Naive thymus-derived CD4-positive, alpha-beta T cell (primary cell): ENCODE measurements at places on chromosomes 5 and 9. TPM values are rescaled to one million over a fixed set of nuclear protein-coding genes. Genes with fewer than 3 reads are reported as not detected.
A peak's percentile ranks its signal among the peaks of the same experiment; 100 is the strongest.

GRCh38 chr5:81317536-81317935, 16.1 kb downstream of the ZCCHC9 start:
- no peaks in the 10 kb centered on the region for H3K27me3 ChIP-seq
- peaks cover 11% of the 10 kb centered on the region for H3K36me3 ChIP-seq
- no peak for DNase-seq
- H3K4me3 ChIP-seq: no peak overlapping the region
- no peak overlapping the region for H3K27ac ChIP-seq

The EIF4E1B gene
- not detected for polyA plus RNA-seq

GRCh38 chr5:148653291-148653835, 964 bp downstream of the HTR4 start:
- H3K27ac ChIP-seq: no peak overlapping the region
- DNase-seq: no peak
- no peaks in the 10 kb centered on the region for H3K4me1 ChIP-seq

DNA sequence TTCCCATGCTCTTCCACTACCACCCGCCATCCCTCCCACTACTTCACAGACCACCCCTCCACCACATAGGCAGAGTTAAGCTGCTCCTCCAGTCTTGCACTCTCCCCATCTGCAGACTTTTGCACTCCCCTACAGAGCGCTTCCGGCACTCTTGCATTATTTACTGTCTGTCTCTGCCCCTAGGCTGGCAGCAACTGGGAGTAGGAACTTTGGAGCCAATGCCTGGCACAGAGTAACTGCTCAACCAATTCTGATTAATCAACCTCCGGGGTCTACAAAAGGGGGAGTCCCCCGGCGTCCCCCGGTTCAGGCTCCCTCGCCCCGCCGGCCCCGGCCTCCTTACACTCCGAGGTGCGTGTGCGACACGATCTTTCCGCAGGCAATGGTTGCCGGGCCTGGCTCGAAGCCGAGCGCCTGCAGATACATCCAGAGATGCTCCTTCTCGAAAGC, 498 bp downstream of the HAUS6 start:
- H3K36me3 ChIP-seq: no peaks in the 10 kb centered on the region
- peak overlapping the region; percentile 86 for H3K27ac ChIP-seq
- H3K27me3 ChIP-seq: no peaks in the 10 kb centered on the region
- peaks cover 9% of the 10 kb centered on the region for H3K4me1 ChIP-seq

DNA sequence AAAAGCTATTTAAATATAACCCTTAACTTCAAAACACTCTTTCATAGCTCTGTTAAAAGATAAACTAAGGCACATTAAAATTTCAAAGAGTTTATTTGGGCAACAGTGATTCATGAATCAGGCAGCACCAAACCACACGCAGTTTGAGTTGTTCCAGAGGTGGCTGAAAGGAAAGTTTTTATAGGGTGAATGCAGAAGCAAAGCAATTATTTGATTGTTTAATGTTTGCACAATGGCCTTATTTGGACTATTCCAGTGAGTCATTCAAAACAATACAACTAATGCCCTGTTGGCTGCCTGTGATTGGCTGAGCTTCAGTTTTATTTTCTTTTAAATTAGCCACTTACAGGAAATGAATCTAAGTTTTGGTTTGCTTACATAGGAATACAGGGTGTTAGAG, 125.3 kb downstream of the CEP120 start:
- no peaks in the 10 kb centered on the region for H3K27me3 ChIP-seq
- H3K4me1 ChIP-seq: no peaks in the 10 kb centered on the region
- no peak overlapping the region for H3K4me3 ChIP-seq
- no peaks in the 10 kb centered on the region for H3K36me3 ChIP-seq

The SOX30 gene
- 0.17 TPM for polyA plus RNA-seq

DNA sequence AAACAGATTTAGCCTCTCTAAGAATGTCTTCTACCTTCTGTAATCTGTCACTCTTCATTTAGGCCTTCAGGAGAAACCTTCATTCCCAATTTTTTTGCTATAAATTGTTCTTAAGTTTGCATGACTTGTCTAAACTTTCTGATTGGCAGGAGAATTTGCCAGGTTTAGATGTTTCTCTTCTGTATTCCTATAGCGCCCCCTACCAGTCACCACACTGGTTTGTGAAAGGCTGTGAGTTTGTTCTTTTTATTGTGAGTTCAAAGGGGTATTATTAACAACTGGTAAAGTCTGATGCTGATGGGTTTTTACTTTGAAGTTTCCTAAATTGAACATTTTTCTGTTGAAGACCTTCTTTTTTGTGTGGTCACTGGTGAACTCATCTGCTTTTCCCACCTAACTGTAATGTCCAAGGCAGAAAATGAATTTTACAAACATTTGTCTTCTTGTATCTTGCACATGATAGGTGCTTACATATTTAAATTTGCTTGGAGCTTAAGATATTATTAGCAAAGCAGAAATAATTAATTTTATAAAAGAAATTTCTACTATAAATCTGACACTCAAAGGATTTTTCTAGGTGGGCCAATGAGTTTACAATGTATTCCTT, 18.4 kb upstream of the F2RL2 start:
- peak; percentile 54 for DNase-seq
- H3K36me3 ChIP-seq: peaks cover 16% of the 10 kb centered on the region

The CFAP157 gene
- polyA plus RNA-seq: 0.11 TPM

The TMEM215 gene
- polyA plus RNA-seq: not detected

- no peak overlapping the region for H3K4me3 ChIP-seq
- DNase-seq: no peak
- no peaks in the 10 kb centered on the region for H3K27me3 ChIP-seq
- H3K27ac ChIP-seq: no peak overlapping the region
- H3K36me3 ChIP-seq: peaks cover 26% of the 10 kb centered on the region
These were observed 3.3 kb upstream of the MAN1B1 start for GRCh38 chr9:137083394-137084004.

DNA sequence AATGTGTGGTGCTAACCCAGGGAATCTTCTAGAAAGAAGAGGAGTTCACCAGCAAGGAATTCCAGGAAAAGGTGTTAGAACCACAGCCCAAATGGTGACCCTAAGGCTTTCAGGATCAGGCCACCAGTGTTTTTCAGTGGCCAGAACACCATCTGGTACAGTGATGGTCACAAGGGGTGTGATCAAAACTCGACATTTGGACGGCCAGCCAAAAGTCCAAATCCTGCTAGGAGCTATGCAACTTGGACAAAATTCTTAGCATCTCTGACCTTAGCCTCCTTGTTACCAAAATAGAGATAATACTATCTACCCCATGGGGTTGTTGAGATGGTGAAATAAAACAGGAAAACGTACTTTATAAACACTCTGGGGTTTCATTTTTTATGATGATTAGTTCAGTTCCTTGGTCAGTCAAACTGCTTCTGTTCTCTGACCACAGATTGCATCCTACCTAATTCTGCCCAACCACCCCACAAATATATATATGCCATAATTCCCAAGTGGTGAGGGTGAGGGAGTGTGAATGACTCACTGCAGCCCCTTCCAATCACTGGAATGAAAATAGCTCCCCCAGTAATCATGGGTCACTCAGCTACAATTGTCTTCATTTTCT, 210.3 kb downstream of the CDK5RAP2 start:
- H3K27me3 ChIP-seq: no peaks in the 10 kb centered on the region
- H3K36me3 ChIP-seq: no peaks in the 10 kb centered on the region
- no peak overlapping the region for H3K27ac ChIP-seq
- no peaks in the 10 kb centered on the region for H3K4me1 ChIP-seq

The LRRC14B gene
- polyA plus RNA-seq: not detected

DNA sequence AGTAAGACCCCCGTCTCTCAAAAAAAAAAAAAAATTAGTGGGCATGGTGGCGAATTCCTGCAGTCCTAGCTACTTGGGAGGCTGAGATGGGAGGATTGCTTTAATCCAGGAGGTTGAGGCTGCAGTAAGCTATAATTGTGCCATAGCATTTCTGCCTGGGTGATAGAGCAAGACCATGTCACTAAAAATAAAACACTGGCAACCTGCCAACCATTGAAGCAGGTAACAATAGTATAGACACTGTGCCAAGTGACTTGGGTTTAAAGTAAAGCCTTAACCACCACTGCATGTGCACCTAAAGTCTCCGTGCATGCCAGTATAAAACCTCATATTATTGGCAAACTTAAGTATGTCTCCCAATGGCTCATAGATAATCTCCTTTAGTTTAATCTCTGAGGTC, 3.4 kb upstream of the APBA1 start:
- DNase-seq: no peak
- H3K36me3 ChIP-seq: no peaks in the 10 kb centered on the region
- peaks cover 5% of the 10 kb centered on the region for H3K4me1 ChIP-seq
- H3K27ac ChIP-seq: no peak overlapping the region

The PCDHB14 gene
- not detected for polyA plus RNA-seq

DNA sequence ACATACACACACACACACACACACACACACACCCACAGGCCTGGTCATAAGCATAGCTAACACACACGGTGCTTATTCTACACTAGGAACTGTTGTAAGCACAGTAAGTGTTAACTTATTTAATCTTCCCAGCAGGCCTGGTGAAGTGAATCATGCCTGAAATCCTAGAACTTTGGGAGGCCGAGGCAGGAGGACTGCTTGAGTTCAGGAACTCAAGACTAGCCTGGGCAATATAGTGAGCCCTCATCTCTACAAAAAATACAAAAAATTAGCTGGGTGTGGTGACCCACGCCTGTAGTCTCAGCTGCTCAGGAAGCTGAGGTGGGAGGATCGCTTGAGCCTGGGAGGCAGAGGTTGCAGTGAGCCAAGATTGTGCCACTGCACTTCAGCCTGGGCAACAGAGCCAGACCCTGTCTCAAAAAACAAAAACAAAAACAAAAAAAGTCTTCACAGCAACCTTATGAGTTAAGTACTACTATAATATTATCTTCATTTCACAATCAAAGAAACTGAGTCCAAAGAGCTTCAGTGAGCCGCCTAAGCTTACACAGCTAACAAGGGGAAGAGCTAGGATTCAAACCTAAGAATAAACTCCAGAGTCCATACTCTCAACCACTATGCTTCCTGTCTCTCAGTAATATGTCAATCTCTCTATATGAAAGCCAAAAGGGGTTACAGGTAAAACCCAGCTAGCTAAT, 2.3 kb downstream of the MEGF9 start:
- H3K4me3 ChIP-seq: peak overlapping the region; percentile 85
- peak overlapping the region; percentile 79 for H3K27ac ChIP-seq
- H3K4me1 ChIP-seq: peaks cover 22% of the 10 kb centered on the region
- H3K27me3 ChIP-seq: no peaks in the 10 kb centered on the region

GRCh38 chr5:8508231-8508630, 639.3 kb downstream of the MTRR start:
- H3K4me1 ChIP-seq: no peaks in the 10 kb centered on the region
- no peak overlapping the region for H3K27ac ChIP-seq
- H3K36me3 ChIP-seq: no peaks in the 10 kb centered on the region

DNA sequence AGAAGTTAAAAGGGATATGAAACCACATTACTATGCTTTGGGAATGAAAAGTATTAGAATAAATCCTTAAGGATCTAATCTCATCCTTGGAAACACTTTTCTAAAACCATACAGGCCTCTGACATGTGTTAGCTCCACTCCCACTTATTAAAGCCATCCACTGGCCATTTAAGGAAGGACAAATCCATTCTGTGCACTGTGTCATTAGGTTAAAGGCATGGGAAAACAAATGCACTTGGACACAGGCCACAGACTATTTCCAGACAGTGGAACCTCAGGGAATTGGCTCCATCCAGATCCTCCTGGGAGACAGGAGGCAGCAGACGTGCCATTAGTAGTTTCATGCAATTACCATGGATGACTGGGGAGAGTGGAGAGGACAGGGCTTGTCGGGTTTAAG, 454.9 kb downstream of the ENC1 start:
- no peak overlapping the region for H3K27ac ChIP-seq
- no peak for DNase-seq
- H3K4me1 ChIP-seq: no peaks in the 10 kb centered on the region
- no peaks in the 10 kb centered on the region for H3K36me3 ChIP-seq

DNA sequence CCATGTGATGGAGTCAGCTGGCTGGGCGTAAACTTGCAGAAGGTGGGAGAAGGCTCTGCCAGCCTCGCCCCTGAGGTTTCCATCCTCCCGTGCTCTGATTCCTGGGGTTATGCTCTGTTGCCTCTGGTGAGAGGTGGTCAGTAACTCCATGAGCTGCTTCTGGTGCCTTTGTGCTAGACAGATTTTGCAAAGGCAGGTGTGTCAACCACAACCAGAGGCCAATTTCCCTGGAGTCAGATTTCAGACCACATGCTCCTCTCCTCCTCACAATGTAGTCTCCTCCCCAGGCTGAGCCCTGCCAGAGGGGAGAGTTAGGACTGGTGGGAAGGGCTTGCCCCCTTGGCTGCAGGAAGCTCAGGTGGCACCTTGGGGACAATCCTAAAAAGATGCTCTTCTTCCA, 38.8 kb upstream of the TENT4A start:
- no peaks in the 10 kb centered on the region for H3K36me3 ChIP-seq
- DNase-seq: no peak
- no peaks in the 10 kb centered on the region for H3K4me1 ChIP-seq
- H3K27me3 ChIP-seq: no peaks in the 10 kb centered on the region
- H3K4me3 ChIP-seq: no peak overlapping the region

GRCh38 chr5:151218177-151218576, 5.7 kb downstream of the CCDC69 start:
- H3K36me3 ChIP-seq: no peaks in the 10 kb centered on the region
- no peaks in the 10 kb centered on the region for H3K27me3 ChIP-seq
- peaks cover 79% of the 10 kb centered on the region for H3K4me1 ChIP-seq
- H3K27ac ChIP-seq: peak overlapping the region; percentile 93

The ACTL7B gene
- not detected for polyA plus RNA-seq

The MARCHF11 gene
- not detected for polyA plus RNA-seq

- H3K36me3 ChIP-seq: no peaks in the 10 kb centered on the region
- H3K27ac ChIP-seq: no peak overlapping the region
- no peaks in the 10 kb centered on the region for H3K4me1 ChIP-seq
These were observed 62.2 kb downstream of the IPPK start for GRCh38 chr9:92607773-92608172.

DNA sequence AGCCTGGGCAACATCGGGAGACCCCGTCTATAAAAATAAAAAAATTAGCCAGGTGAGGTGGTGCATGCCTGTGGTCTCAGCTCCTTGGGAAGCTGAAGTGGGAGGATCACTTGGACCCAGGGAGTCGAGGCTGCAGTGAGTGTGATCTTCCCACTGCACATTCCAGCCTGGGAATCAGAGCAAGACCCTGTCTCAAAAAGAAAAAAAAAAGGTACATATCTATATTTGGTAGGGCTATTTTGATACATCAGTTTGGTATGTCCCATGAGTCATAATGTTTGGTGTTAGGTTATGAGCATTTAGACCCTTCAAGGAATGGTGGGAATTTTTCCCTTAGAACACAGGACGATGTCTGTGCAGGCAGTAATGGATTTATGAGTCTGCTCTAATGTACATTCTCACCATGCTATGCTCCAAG, 55.3 kb upstream of the POU4F3 start:
- peaks cover 7% of the 10 kb centered on the region for H3K36me3 ChIP-seq
- H3K27ac ChIP-seq: no peak overlapping the region
- no peaks in the 10 kb centered on the region for H3K4me1 ChIP-seq

The HBEGF gene
- not detected for polyA plus RNA-seq

GRCh38 chr9:124869466-124869985, 7.6 kb downstream of the ARPC5L start:
- no peaks in the 10 kb centered on the region for H3K27me3 ChIP-seq
- H3K4me3 ChIP-seq: peak overlapping the region; percentile 95
- H3K36me3 ChIP-seq: peaks cover 11% of the 10 kb centered on the region
- peak overlapping the region; percentile 87 for H3K27ac ChIP-seq
- peaks cover 29% of the 10 kb centered on the region for H3K4me1 ChIP-seq
